ENCODE measurements at places on chromosomes 16 and 17. TPM values are rescaled to one million over a fixed set of nuclear protein-coding genes. Genes with fewer than 3 reads are reported as not detected.

The C16orf92 gene
- total RNA-seq, result not detected

The ICAM2 gene
- total RNA-seq, result 1.2 TPM

DNA sequence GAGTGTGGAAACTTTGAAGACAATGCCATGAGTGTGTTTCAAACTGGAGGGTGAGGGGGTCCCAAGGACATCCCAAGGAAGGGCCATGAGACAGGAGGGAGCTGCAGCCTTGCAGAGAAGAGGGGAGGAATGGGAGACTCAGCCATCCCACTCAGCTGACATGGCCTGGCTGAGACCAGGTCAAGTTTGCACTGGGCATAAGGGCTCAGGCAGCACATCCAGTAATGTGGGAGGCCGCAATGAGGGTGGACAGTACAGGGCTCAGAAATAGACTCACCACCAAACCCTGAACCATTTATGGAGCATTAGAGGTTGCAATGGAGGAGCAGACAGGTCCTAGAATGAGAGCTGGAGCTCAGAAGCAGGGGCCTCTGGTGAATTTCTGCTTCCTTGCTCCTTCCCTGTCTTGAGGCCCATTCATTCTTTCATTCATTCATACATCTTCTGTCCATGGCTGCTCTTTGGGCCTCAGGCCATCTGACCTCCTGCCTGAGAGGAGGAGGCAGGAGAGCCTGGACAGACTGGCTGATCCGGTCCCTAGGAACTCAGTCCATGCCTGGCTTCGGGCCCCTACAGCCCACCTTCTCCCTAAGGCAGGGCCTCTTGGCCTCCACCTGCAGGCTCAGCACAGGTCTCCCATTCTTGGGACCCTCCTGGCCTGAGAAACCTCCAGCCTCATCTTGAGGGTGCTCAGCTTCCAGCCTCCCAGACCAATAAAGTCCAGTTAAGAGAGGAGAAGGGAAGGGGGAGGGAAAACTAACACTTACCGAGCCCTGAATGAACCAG is 70.5 kb upstream of the CDH5 start:
- H3K4me1 ChIP-seq, result no peaks in the 10 kb centered on the region
- no peak overlapping the region for H3K4me3 ChIP-seq
- peak; percentile 49 for DNase-seq
- peaks cover 9% of the 10 kb centered on the region for H3K27me3 ChIP-seq
- no peaks in the 10 kb centered on the region for H3K36me3 ChIP-seq

DNA sequence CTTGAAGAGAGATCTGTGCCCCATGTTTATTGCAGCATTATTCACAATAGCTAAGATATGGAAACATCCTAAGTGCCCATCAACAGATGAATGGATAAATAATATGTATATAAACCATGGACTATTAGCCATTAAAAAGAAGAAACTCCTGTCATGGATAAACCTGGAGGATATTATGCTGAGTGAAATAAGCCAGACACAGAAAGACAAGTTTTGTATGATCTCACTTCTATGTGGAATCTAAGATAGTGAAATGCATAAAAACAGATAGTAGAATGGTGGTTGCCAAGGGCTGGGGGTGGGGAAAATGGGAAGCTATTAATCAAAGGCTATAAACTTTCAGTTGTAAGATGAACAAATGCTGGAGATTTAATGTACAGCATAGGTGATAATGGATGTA is 19.9 kb upstream of the HEATR6 start:
- H3K4me3 ChIP-seq, result no peak overlapping the region
- H3K36me3 ChIP-seq, result no peaks in the 10 kb centered on the region
- H3K4me1 ChIP-seq, result no peaks in the 10 kb centered on the region
- H3K27ac ChIP-seq, result no peak overlapping the region

DNA sequence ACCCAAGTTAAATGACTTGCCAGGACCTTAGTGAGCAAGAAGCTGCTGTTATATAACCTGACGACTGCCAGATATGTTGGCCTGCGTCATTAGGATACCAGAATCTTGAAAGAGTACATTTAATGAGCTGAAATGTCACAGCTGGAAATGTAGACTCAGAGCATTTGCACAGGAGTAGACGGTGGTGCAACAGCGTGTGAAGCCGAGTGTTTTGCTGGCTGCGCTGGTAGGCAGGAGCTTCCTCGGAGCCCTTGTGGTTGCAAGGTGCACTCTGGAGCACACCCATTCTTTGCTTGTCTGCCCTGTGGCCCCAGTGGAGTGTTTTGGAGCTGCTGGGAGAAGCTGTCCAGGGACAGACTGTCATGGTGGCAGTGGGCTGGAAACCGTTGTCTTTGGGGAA is 79.3 kb downstream of the BANP start:
- no peaks in the 10 kb centered on the region for H3K27me3 ChIP-seq
- H3K27ac ChIP-seq, result no peak overlapping the region

DNA sequence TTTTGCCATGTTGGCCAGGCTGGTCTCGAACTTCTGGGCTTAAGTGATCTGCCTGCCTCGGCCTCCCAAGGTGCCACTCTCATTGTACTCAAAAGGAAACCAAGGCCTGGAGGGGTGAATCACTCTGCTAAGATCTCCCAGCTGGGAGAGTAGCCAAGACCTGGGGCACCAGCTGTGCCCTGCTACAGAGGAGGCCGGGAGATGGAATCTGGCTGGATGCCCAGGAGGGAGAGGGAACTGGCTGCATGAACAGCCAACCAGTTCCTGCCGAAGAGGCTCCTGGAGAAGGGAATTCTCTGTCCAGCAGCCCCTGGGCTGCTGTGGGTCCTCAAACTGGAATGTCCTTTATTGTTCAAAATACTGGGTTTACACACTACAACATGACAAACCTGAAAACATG is 238.7 kb upstream of the CIBAR2 start:
- peak overlapping the region; percentile 78 for H3K27ac ChIP-seq
- peak overlapping the region; percentile 27 for H3K4me3 ChIP-seq
- peaks cover 63% of the 10 kb centered on the region for H3K4me1 ChIP-seq

All from type B pancreatic cell (in vitro differentiated cells).